AML-193 (cell line): ENCODE measurements at places on chromosomes 4 and X.

GRCh38 chrX:1102786-1103185, 109.7 kb downstream of the CRLF2 start:
- no peak for DNase-seq

- no peak for DNase-seq
These were observed 1.8 kb downstream of the SGMS2 start for GRCh38 chr4:107826421-107826980.

GRCh38 chr4:2794486-2795299, 1.8 kb downstream of the SH3BP2 start:
- DNase-seq: peak; percentile 55

- DNase-seq: no peak
These were observed 13.4 kb downstream of the DHRSX start for GRCh38 chrX:2487366-2487765.

DNA sequence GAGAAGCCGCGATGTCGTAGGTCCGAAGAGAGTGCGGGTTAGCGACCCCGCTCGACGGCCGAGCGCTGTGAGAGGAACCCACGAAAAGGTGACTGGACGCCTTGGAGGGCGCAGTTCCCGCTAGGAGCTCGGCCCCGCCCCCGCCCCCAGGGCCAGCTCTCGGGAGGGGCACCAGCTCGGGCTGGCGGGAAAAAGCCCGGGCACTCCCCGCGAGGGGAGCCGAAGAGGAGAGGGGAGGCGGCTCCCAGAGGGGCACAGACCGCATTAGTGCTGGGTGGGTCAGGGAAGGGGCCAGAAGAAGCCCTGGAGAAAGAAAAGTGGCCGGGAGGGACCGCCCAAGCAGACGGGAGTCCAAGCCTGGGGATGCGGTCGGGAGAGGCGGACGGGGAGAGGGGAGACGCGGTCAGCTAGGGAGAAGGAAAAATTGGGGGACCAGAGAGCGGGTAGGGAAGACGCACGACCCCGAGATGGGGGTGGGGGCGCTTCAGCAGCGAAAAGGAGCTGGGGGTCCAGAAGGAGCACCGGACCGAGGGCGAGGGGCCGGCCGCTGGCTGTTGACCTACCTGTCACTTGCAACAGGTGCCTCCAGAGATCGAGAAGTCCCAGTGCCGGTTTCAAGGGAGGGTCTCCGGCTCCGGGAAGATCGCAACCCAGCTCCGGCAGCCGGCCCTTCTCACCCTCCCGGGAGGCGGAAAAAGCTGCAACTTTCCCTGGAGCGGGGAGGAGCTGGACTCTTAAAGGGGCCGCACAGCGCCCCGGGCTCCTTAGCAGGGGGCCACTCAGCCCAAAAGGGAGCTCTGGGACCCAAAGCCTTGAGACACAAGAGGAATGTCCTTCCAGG, at the start of gene SYTL4:
SYTL4 (minus strand) TSS at position 681 of the 841 bp plus-strand sequence. CDS start 30,084 bp downstream, outside the sequence.
- DNase-seq: no peak

GRCh38 chrX:124358800-124359383, 12.5 kb downstream of the SH2D1A start:
- no peak for DNase-seq

GRCh38 chr4:152949930-152950329, 13.8 kb downstream of the FHDC1 start:
- no peak for DNase-seq

- DNase-seq: no peak
These were observed 14.1 kb upstream of the SEC24D start for GRCh38 chr4:118849867-118850487.

- DNase-seq: no peak
These were observed 785.0 kb downstream of the GLUD2 start for GRCh38 chrX:121832446-121832845.

DNA sequence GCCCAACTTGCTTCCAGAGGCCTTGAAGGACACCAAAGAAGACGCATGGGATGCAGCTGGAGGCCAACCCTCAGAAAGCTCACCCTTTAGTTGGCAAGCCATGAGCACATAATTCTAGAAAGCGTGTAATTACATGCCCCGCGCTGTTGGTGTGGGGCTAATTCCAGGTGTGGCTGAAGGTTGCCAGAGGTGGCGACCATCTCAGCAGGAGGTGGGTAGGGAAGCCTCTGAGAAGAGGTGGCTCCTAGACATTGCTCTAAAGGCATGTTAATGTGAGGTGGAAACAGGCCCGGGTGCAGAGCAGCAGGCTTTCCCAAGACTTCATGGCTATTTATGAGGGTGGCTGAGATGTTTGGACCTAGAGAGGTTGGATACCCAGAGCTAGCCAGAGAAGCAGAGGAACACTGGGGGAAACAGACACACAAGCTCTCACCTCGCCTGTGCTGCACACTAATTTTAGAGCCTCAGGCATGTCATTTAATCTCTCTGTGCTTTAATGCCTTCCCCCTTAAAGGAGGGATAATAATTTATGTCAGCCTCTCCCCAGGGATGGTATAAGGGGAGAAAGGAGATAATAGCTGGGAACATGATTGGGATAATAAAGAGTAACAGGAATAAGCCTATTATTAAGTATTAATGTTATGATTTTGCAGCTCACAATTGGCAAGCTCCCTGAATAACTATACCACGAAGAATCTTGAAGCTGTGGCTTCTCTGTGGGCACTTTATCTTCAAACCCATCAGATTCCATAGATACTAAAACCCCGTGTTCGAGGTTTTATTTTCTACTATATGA, 60.0 kb upstream of the HELT start:
- DNase-seq: no peak

GRCh38 chr4:110611968-110612447, 10.9 kb downstream of the PITX2 start:
- no peak for DNase-seq

DNA sequence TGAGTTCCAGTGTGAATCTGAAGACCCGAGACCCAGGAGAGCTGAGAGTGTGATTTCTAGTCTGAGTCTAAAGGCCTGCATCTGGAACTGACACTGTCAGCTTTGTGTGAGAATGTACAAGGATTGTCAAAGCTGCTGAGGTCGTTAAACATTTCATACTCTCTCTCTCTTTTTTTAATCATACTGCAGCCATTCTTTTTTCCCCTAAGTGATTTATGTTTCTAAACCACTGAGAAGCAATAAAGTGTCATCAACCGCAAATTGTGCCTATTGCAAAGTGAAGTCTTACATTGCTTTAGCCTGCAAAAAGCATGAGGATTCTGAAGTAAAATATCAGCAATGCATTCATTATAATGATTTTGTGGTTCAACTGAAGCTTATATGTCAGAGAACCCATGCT, 106.0 kb downstream of the ASMT start:
- no peak for DNase-seq

GRCh38 chrX:50375481-50376267, 95.0 kb downstream of the DGKK start:
- DNase-seq: no peak

GRCh38 chr4:31374256-31374960, 654.2 kb downstream of the PCDH7 start:
- DNase-seq: no peak

GRCh38 chrX:103361798-103362197, 5.5 kb downstream of the TCEAL9 start:
- no peak for DNase-seq

- no peak for DNase-seq
These were observed 29.5 kb downstream of the TFDP3 start for GRCh38 chrX:133188631-133189030.

- no peak for DNase-seq
These were observed 16.5 kb upstream of the PDCL2 start for GRCh38 chr4:55608591-55608990.
